ENCODE measurements at places on chromosomes 5 and 9.

DNA sequence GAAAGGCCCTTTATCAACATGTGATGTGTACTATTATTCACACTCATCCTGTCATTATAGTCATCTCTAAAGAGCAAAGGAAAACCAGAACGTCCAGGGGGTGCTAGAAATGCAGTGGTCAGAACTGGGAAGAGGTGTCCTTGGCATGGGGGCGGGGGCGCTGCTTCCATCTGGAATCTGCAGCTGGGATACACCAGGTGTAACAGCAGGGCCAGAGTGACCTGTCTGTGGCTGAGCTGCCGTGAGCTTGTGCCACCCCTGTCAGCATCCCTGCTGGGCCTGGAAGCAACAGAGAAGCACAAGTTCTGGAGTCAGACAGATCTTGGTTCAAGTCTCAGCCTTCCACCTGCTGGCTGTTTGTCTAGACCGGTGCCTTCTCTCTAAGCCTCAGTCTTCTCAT, 263.3 kb upstream of the MVB12B start:
- no peak for DNase-seq

DNA sequence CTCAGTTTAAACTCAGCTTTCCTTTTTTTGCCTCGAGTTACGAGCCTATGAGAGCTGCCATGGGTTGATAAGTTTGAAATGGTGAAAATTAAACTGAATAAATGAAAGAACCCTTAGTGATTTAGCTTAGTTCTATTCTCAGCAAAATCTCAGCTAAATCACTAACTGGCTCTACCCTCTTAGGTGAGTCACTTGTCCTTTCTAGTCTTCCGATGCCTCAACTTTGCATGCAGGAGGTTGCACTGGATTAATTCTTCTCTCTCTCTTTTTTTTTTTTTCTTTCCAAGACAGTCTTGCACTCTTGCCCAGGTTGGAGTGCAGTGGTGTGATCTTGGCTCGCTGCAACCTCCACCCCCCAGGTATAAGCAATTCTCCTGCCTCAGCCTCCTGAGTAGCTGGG, 83.9 kb downstream of the PAPPA start:
- DNase-seq: no peak

GRCh38 chr5:168118042-168118668, 173.3 kb upstream of the WWC1 start:
- no peak for DNase-seq

- DNase-seq: no peak
Observed at GRCh38 chr9:9216934-9217333, 1395.9 kb downstream of the PTPRD start.

DNA sequence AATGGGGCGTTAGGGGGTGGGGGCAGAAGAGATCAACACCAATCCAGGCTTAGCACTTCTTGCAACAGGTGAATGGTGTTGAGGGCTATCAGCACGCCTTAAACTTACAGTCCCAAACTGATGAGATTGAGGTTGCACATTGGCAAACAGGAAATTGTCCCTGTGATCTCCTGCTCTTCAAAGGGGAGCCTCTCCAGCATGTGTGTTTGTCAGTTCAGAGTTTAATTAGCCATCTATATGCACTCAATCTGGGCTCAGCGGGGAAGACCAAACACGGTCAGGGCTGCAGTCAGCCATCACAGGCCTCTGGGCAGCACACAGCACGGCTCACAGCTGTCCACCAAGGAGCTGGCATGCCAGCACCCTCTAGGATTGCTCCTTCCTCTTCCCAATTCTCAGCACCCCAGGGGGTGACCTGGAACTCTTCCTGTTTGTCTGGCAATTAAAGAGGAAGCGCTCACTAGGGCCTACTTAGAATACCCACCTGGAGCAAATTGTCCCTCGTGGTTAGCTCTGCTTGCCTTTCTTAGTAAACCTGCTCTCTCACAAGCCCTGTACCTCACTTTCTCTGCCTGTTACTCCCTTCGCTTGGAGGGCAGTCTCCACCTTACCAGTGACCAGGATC, 217.4 kb downstream of the SLIT3 start:
- no peak for DNase-seq

DNA sequence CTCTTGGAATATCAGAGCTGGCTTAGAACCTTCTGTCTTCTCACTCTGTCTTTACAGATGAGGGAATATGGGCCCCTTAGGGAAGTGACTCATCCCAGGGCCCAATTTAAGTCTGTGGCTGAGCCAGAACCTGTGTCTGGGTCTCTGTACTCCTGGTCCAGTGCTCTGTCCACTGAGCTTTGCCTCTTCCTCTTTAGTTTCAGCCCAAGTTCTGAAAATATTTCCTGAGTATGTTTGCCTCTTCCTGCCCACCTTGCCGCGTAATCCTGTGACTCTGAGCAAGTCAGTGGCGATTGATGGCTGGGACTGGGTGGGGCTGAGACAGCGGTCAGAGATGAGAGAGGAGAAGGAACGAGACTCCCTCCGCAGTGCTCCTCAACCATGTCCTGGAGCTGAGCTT, 7.8 kb downstream of the IER5L start:
- no peak for DNase-seq

DNA sequence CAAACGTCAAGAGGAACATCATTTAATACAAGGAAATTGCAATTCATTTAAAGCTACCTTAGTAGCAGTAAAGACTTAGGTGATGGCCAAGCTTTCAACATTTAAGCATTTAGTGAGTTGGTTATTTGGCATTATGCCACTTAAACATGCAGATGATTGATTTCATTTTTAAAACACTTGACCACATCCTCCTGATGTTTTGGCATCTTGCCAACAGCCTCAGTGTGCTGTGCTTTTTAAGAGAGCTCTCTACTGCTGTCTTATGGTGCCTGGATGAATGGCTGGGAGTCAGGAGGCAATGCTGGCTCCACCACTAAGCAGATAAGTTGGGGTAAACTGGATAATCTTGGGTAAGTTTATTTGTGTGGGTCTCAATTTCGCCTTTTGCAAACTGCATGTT, 364.5 kb downstream of the MAN2A1 start:
- DNase-seq: peak; percentile 28

DNA sequence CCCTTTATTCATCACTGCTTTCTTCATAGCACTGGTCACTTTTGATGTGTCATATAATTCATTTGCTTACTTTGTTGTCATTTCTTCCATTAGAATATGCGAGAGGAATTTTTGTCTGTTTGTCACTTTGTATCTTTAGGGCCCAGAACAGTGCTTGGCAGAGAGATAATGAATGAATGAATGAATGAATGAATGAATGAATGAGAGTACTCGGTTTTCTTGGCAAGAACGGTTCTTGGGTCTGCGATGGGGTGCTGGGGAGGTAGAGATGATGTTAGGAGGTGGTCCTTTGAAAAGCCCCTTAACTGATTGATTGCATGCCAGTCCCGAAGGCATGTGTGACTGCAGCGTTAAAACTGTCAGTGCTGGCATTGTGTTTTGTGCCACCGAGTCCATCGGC, 52.4 kb upstream of the LRRTM2 start:
- no peak for DNase-seq

DNA sequence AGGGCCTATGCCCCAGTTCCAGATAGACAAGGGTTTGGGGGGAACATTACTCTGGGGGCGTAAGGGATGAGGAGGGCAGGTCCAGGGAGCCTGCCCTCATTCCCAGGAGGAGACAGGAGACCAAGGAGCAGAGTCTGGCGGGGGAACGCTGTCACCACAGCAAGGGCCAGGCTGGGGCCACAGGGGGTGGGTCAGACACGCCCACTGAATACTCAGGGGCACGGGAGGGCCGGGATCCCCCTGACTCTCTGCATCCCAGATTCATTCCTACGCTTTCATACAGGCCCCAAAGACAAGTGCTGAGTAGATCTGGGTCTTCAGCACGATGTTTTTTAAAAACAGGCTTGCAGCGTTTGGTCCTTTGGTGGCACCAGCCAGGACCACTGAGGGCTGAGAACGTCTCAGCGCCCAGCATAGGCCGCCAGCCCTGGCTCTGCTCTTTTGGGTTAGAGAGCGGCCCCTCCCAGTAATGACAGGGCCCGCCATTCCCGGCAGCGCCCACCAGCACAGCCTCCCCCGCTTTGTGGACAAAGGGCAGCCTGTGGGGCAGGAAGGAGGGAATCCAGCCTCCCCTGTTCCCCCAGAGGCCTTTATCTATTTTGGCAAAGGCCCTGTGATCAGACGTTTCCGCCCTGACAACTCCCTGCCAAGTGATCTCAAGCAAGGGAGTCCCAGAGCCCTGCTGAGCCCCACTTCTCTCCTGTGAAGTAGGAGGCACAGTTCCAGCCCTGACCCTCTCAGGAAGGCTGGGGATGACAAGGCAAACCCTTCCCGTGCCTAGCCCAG, 24.9 kb downstream of the NEK6 start:
- DNase-seq: peak; percentile 83

- DNase-seq: no peak
Observed at GRCh38 chr9:127369428-127369827, 27.5 kb upstream of the SLC2A8 start.

DNA sequence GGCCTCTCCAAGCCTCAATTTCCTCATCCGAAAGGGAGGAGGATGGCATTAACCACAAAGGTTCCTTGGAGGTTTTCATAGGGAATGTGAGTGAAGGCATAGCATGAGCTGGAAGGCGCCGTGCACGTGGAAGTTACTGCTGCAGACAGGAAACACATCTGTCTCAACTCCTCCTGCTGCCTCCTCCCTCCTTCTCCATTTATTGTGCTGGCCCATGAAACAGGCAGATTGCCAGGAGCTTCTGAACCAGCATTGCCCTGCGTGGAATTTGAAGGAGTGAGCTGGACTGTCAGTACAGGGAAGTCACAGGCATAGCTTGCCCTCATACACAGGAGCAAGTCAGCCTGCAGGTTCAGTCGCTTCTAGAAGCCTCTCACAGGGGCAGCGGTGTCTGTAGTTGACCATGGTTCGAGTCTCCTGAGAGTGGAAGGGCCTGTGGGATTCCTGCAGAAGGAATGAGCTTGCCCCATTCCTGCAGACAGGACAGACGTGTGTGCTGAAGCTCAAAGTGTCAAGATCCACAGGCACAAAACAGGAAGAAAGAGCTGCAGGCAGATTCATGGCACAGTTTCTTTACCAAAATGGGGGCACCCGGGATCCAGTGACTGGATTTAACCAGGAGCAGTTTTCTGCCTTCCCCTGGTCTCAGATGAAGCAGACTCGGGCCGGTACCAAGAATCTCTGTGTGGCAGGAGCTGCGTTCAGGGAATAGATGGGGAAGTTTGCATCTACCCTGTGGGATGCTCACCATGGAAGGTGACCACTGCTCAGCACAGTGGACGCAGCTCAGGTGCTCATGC, 48.7 kb upstream of the CTSL start:
- no peak for DNase-seq

- DNase-seq: no peak
Observed at GRCh38 chr5:121726991-121727390, 124.7 kb upstream of the FTMT start.

DNA sequence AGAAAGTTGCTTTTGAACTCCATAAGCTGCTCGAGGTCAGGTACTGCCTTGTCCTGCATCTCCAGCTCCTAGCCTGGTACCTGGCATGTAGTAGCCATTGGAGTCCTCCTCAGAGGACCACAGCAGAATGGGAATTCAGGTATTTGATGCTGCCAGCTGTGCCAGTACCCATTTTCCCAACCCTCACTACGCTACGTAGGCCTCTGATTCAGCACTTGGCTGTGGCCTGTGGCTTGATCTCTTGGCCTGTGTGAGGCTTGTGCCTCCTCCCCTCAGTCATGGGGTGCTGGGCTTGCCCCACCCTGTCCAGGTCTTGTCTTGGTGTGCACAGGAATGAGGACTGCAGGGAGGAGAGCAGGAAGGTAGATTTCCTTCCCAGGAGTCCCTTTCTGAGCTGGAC, 11.8 kb downstream of the OTULIN start:
- DNase-seq: no peak

DNA sequence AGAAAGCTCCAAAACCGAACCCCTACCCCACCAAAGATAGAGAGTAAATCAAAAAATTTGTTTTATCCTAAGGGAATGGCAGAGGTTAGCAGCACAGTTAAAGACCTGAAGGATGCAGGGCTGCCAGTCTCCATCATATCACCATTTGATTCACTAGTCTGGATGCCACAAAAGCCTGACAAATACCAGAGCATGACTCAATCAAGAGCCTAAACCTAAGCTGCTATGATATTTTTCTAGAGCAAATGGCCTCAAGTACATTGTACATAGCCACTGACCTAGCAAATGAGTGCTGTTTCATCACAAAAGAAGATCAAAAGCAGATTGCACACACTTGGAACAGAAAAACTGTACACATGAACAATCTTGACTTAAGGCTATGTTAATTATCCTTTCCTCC, 48.0 kb downstream of the DPYSL3 start:
- DNase-seq: no peak

GRCh38 chr9:133901184-133901835, 90.8 kb downstream of the VAV2 start:
- DNase-seq: no peak

GRCh38 chr9:6153425-6153824, 62.2 kb upstream of the IL33 start:
- no peak for DNase-seq
